ENCODE measurements at places on chromosomes 1 and 21.

- no peak for DNase-seq
These were observed 136.0 kb upstream of the KLHDC7A start for GRCh38 chr1:18344755-18345154.

GRCh38 chr1:188499690-188500089 lies 1670.9 kb downstream of the PLA2G4A start:
- DNase-seq, result no peak

GRCh38 chr1:209266590-209267205 lies 316.8 kb upstream of the CAMK1G start:
- no peak for DNase-seq

DNA sequence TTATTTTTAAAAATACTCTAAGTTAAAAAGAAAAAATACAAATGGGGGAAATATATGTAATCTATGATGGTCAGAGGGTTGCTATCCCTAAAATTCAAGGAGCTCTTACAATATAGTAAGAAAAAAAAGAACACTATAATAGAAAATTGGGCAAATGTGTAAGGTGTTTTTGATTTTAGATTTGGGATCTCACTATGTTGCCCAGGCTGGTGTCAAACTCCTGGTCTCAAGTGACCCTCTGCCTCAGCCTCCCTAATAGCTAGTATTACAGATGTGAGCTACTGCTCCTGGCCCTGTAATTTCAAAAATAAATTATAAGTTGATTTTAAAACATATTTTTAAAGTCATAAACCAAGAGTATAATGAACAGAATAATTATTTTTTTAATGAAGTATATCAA lies 45.9 kb downstream of the CDC42BPA start:
- no peak for DNase-seq

GRCh38 chr1:204190212-204191211 lies 5.8 kb downstream of the KISS1 start:
- no peak for DNase-seq

DNA sequence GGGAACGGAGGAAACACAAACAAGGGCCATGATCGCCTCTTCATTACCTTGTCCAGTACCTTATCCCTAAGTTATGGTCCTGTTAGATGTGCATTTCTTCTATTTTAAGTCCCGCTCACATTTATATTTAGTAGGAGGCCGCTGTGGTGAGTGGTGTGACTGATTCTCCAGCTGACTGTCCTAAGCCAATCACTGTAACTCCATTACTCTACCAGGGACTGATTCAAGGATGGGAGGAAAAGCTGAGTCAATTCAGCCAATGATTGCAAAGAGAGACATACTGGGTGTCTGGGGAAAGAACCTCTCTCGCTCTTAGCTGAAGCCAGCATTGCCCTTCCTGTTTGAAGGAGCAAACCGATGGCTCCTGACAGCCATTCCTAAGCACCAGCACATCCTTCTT lies 59.7 kb downstream of the TGFBR3 start:
- no peak for DNase-seq

GRCh38 chr1:89391686-89392085 lies 27.8 kb downstream of the GBP6 start:
- no peak for DNase-seq

DNA sequence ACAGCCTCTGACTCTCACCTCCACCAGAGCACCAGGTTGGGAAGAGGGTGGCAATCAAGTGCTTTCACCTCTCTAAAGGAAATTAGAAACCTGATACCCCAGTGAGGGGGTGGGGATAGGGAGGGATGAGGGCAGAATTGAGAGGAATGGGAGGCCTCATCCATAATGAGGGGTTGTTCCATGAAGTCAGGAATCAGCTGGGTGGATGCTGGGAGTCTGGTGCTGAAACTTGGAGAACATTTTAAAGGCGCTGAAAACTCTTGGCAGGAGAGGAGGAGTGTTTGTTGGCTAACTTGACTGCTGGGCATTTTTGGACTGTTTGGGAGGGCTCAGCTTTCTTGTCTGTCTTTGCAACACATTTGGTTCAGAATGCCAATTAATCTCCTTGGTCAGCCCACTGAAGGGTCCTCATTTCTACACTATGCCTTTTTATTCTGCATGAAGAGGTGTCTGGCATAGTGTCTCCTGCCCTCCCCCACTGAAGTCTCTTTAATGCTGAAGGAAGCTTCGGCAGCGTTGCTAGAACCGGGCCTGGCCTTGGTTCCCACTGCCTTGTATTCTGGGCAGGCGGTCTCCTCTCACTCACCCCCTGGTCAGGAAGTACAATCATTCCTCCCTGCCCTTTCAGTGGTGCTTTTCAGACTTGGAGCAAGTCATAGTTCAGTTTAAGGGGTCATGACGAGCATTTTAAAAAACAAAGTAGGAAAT lies 2.2 kb downstream of the PHGDH start:
- no peak for DNase-seq

DNA sequence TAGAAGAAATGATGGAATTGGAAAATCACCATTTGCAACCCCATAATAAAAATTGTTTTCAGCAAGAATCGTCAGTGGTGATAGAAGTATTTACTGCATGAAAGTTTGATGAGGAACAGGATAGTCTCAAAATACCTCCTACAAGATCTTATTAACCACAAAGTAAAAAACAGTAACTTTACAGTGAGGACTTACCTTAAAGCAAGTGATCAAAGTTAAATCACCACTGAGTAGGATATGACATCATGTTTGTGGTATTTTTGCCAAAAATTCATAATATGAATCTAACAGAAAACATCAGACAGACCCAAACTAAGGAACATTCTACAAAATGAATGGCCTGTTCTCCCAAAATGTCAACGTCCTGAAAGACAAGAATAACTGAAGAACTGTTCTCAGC lies 19.9 kb downstream of the ALDH9A1 start:
- DNase-seq, result no peak

- DNase-seq, result no peak
These were observed 17.6 kb downstream of the LMO4 start for GRCh38 chr1:87346130-87346814.

DNA sequence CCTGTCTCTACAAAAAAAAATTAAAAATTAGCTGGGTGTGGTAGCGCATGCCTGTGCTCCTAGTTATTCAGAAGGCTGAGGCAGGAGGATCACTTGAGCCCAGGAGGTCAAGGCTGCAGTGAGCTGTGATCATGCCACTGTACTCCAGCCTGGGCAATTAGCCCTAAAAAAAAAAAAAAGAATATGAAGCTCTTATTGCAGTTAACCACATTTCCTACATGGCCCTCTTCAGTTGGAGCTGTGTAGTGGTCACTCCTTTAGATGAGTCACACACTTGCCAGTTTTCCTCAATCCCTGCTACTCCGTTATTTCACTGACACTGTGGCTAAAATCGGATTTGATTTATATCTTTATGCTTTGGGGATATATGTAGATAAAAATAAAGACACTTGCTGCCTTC lies 11.8 kb downstream of the NFYC start:
- no peak for DNase-seq

DNA sequence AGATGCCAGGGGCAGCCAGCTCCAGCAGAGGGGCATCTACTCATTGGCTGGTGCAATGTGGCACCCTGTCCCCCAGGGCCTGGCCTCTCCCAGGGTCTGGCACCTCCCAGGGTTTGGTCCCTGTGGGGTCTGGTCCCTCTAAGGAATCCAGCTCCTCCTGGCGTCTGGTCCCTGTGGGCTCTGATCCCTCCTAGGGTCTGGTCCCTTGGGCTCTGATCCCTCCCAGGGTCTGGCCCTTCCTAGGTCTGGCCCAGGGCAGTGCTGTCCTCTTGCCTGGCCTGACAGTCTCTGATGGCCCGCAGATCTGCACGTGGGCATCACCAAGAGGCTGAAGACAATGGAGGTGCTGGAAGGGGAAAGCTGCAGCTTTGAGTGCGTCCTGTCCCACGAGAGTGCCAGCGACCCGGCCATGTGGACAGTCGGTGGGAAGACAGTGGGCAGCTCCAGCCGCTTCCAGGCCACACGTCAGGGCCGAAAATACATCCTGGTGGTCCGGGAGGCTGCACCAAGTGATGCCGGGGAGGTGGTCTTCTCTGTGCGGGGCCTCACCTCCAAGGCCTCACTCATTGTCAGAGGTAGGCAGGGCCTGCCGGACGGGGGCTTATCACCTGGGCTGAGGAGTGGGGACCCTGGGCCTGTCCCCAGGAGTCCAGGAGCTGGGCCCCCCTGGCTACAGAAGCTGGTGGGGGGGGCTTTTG lies 73.9 kb downstream of the OBSCN start:
- DNase-seq, result no peak

- DNase-seq, result no peak
These were observed 421.2 kb upstream of the DAB1 start for GRCh38 chr1:57845041-57845440.

GRCh38 chr1:48248356-48248755 lies 25.8 kb downstream of the SLC5A9 start:
- DNase-seq, result no peak

GRCh38 chr1:155529929-155530328 lies 32.7 kb downstream of the ASH1L start:
- no peak for DNase-seq

DNA sequence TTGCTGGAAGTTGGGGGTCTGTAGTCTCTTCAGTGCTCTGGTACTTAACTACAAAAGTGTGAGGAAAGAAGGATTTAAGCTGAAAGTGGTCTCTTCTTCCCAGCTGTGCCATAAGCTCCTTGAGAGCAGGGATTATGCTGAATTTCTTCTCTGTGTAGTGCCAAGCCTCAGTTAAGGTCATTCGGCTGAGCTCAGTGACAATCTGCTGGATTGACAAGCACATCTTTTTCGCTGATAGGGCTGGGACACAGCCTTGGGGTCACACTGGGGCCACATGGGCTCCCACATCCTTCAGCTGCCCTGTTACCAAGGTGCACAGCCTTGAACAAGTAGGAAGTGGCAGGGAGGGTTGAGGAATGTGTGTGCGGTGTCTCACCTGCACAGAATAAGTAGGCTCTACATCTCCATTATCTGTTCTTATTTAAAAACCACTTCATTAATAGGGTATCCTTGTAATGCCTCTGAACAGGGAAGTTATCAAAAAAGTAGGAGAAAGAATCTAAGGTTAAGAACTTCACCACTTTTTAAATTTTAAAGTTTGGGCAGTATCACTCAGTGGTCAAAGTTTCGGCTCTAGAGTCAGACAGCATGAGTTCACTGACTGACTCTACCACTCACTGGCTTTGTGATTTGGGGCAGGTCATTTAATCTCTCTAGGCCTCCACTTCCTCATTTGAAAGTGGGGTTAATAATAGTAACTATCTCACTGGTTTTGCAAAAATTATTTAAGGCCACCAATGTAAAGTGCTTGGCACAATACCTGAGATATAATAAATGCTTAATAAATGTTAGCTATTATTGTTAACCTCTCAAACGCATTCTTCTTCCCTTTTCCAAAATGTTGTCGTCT lies 10.3 kb downstream of the ZBTB40 start:
- DNase-seq, result no peak

DNA sequence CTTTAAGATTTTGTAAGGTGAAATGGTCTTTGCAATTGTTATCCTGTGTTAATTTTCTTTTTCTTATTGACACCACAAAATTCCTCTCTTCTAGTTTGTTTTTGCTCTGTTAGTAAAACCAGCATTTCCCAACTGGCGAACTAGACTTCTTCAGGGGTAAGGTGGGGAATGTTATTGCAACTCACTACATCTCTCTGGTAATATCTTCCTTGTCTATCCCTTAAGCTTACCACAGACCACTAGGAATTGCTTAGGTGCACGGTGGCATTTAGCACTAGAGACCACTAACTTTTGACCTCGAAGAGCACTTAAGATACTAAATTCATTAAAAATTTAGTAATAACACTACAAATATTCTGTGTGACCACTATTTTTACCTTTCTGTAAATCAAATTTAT lies 4.2 kb upstream of the COA6 start:
- DNase-seq, result no peak

- DNase-seq, result no peak
These were observed 47.5 kb downstream of the MRPS6 start for GRCh38 chr21:34120867-34121266.

DNA sequence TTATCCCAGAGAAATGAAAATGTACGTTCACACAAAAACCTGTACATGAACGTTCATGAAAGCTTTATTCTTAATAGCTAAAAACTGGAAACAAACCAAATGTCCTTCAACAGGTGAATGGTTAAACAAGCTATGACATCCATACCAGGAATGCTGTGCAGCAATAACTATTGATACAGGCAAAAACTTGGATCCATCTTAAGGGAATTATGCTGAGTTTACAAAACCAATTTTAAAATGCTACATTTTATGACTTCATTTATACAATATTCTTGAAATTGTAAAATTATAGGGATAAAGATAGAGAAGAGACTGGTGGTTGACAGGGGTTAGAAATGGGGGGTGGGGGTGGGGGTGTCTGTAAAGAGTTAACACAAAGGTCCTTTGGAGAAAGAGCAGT lies 280.3 kb downstream of the TGFB2 start:
- DNase-seq, result no peak

DNA sequence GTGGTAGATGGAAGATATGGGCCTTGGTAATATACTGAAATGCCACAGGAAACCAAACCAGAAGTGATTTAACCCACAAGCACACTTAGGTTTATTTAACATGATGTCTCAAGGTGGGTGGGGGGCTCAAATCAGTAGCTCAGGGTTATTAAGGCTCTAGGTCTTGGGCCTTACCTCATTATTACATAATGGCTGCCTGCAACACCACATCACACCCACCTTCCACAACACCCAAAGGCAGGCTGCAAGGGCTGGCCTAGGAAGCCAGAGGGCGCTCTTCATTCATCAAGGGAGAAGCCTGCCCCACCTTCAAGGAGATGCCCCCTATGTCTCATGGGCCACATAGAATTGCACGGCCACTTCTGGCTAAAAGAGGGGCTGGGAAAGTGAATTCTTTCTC lies 6.0 kb downstream of the TFF1 start:
- DNase-seq, result no peak

GRCh38 chr1:200281201-200281835 lies 128.5 kb downstream of the ZNF281 start:
- DNase-seq, result no peak

GRCh38 chr1:223682502-223682901 lies 17.0 kb upstream of the CAPN8 start:
- DNase-seq, result no peak

GRCh38 chr1:89831462-89832120 lies 10.8 kb downstream of the LRRC8D start:
- no peak for DNase-seq

DNA sequence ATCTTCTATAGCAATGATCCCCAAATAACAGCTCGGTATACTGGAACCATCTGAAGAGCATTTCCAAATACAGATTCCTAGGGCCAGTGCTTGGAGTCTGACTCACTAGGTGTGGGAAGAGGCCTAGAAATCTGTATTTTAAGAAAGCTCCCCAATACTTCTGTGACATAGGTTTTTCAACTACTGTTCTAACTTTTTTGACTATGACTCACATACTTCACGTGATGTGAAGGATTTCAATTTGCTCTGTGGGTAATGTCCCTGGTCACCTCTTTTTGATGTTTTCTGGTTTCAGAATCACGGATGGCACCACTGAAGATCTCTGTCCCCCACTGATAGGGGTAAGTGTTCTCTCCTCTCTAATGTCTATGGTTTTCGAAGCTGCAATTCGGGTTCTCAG lies 11.0 kb downstream of the ORC1 start:
- DNase-seq, result no peak
